ENCODE measurements at places on chromosomes 1 and 21.

- no peak for DNase-seq
Measured at GRCh38 chr1:97814121-97814520, 106.7 kb downstream of the DPYD start.

- no peak for DNase-seq
Measured at GRCh38 chr1:40078512-40079333, 18.3 kb downstream of the PPT1 start.

GRCh38 chr21:43919871-43920801 is 55.1 kb downstream of the AGPAT3 start:
- DNase-seq = no peak

GRCh38 chr1:36528361-36529349 is 45.9 kb upstream of the CSF3R start:
- no peak for DNase-seq

DNA sequence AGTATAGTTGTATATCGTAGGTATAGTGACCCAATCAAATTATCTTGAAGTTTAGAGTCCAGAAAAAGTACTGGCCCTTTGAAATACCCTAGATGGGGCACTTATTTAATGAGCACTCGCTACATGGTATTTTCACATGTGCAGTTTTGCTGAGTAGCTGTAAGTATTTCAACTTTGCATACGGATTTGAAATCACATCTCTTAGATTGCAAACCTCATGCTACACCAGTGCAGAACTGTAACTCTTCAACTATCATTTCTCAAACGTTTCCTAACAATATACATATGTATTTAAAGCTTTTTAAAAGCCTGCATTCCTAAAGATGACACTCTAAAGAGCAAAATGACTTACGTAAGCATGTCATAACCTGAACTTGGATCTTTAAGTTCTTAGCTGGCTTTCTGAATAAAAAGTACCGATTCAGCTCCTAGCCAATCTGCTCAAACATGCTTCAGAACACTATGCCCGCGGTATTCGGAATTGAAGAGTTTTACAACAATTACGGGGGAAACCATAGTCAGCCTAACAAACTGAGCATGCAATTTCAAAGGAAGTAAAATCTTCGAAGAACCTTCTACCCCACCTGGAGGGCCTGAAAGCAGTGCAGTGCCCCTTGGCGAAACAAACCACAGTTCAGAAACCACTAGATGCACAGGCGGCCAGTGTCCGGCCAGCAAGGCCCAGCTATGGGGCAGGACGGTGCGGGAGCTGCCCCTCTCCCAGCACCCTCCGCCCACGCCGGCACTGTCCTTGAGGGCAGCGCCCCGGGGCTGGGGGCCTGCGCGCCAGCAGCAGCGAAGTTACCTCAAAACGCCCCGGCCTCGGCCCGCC is 863 bp downstream of the FH start:
- DNase-seq = no peak

DNA sequence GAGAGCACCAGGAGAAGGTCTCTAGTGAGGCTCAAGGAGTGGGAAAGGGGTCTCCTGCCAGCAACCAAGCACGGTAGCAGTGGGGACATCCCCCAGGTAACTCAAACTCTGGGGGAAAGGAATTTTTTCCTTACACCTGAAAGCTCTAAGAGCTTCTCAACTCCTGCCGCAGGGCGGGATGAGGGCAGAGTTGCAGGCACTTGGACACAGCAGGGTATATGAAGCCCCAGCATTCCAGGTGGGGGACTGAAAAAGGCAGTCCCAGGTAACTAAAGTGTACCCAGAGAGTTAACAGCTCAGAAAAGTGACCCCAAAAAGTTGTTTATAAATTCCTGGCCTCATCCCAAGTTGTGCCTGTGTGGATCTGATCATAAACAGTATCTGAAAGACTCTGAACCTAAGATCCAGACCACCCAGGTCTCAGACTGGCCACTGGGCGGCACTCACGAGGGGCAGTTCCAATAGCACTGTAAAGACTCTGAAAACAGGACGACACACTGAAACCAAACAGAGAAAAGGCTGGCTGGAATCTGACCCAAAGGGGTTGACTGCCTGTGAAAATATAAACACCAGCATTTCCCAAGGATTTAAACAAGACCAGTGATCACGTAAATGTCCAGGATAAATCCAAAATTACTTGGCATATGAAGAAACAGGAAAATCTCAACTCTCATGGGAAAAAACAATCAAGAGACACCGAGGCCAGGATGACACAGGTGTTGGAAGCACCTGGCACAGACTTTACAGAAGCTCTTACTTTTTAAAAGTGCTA is 47.5 kb downstream of the HSF2BP start:
- DNase-seq = no peak

DNA sequence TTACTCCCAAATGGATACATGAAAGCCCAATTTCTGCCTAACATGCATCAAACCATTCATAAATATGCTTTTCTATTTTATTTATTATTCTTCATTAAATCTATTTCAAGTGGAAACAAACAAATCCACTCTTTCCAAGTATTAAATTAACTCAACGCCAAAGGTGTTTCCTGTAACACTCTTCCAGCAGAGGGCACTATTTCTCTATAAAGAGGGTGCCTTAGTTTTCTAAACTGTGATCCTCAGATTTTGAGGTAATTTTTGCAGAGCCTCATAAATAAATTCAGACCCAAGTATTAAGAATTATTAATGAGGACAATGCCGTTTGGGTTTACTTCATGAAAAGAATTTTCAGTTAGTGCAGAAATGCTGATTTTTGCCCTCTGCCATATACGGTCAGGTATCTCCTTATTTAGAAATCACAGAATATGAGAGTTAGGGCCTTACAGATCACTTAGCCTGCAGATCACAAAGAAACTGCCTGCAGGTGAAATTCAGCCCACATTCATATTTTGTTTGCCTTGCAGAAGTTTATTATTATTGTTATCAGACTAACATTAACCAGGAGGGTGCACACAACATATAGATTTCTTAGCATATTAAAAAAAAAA is 40.1 kb upstream of the MYSM1 start:
- DNase-seq = no peak
